ENCODE measurements at places on chromosomes 3 and 15.

DNA sequence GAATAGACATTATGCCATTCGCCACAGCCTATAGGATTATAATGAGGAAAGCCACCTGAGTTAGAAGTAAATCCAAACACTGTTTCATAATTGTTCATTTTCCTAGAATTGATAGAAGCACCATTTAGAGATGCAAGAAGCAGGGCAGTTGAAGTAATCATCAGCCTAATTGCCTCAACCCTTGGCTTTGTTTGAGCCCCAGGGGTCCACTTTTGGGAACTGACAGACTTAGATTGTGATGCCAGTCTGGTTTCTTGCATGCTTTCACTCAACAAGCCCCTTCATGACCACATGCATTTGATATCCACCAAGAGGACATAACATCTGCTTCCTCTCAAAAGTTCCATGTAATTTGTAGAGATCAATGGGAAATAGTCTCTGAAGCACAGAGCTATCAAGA is 97.2 kb upstream of the COL8A1 start:
- no peak for DNase-seq

DNA sequence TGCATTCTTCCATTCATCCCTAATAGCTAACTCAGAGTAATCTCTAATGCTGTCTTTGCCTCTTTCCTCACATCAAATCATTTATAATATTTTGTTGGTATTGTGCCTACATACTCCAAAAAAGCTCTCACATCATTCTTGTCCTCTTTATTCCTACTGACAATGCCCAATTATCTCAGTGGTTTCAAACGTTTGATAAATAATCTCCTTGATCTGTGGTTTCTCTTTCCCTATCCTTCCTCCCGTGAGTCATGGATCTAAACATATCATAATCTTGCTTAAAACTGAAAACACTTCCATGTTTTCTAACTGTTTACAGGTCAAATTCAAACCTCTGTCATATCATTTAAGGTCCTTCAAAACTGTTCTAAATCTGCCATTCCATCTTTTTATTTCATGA is 115.1 kb downstream of the CNTN6 start:
- no peak for DNase-seq

GRCh38 chr3:147934451-147935180 is 525.5 kb downstream of the ZIC1 start:
- no peak for DNase-seq

DNA sequence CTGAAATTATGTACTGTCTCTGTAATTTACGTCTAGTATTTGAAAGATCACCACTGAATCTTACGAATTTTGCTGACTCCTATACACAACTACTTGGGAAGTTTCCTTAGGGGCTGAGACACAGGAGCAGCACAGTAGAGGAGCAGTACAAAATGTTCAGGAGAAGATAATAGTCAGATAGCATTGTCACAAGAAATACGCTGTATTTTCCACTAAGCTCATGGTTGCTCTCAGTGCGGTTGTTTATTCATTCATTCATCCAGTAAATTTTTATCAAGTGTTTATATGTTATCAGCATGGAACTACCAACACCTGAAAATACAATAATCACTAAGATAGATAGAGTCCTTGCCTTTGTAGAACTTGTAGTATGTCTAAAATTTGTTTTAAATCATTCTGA is 34.5 kb downstream of the ALCAM start:
- no peak for DNase-seq

- DNase-seq = no peak
Measured at GRCh38 chr3:26718315-26718714, 95.7 kb downstream of the LRRC3B start.

DNA sequence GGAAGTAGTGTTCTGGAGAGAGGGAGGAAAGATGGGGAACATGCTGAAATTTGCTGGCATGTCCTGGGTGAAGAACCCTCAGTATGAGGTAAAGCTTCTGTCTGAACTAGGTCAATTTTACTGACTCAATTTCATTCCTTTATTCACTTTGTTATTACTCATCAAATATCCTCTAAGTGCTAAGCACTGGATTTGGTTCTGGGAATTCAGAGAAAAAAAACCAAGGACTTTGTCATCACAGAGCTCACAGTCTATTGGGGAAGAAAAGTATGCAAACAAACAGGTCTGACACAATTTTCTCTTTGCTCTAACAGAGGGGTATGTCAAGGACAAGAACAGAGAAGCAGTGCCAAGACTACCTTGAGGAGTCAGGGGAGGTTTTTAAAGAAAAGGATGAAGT is 68.0 kb downstream of the TFG start:
- DNase-seq = no peak

DNA sequence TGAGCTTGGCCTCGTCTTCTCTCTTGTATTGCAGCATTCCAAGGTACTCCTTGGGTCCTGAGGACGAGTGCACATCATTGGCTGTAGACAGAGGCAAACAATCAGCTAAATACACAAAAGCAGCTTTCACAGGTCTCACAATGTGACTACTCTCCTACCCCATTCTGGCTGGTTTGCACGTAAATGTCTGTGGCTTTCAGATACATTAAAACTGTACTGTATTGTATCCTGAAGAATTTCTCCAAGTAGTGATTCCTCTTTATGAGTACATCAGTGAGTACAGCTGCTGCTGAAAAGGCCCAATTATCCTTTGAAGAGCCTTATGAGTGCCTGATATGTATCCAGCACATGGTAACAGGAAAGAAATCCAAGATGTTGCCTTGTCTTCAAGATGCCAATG is 22.0 kb upstream of the GNB5 start:
- no peak for DNase-seq

- DNase-seq = no peak
Measured at GRCh38 chr15:75235760-75236729, 22.1 kb upstream of the GOLGA6C start.

DNA sequence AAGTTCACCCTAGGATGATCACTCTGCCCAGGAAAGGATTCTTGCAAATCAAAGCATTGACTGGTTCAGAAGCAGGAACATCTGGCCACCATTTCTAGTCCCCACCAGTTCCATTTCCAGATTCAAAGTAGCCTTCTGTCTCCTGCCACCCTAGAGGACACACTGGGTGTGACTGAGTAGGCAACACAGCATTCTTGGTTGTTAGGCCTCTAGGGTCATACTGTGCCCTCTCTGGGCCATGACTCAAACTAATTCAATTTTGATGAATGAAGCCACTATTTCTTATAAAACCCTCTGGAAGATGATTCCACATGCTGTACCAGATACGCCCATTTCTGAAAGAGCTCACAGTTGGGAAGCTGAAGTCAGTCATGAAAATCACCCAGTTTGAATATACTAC is 69.7 kb downstream of the WDR76 start:
- DNase-seq = no peak

GRCh38 chr3:37986479-37987314 is 3.9 kb upstream of the VILL start:
- no peak for DNase-seq

DNA sequence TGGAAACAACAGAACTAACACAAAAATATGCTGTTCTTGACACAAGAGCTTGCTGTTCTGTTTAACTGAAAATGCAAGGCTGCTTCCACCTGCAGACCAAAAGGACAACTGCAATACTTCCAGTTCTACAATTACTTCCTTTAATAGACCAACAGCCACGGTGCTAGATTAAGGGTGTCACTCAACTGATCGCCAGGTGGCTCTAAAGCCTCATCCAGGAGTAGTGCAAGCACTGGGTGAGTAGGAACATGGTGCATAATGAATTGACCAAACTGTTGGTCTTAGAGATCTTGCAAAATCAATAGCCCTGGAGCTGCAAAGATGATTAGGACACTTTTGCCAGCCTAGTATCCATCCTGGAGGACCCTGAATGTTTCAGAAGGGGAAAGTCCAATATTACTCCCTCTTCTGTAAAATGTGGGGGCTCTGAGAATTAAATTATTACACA is 3.6 kb upstream of the CLDN16 start:
- DNase-seq = no peak

DNA sequence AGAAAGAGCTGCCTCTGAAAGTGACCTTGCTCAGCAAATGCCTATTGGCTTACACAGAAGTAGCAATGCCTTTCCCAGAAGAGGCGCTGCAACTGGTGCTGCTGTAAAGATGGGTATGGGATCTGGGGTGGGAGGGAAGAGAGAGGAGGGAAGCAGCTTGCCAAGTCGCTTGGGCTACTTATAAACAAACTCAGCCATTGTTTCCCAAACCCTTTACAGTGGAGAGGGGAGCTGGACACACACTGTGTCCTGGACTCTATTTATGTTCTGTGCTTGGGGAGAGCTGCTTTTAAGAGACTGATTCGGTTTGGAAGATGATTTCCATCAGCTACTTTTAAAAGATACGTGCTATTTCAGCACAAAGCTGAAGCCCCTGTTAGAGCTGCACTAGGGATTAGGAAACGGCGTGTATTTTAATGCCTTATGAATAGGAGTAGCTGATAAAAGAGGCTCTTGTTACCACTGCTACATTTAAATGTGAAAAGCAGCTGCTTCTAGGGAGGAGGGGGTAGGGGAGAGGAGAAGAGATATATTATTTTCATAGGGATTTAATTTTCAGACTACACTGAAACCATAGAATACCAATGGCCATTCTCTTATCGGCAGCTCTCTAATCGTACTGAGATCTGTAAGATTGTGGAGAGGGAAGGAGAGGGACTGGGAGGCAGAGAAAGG is 440.6 kb downstream of the MCTP2 start:
- peak; percentile 22 for DNase-seq
